HepG2 (cell line): ENCODE measurements at places on chromosomes 3 and 15. TPM values are rescaled to one million over a fixed set of nuclear protein-coding genes. Genes with fewer than 3 reads are reported as not detected.

The ZNF654 gene
- 4.1 and 5.3 TPM in 2 replicates for total RNA-seq

- H3K36me3 ChIP-seq, result no peaks in the 10 kb centered on the region
- no peak overlapping the region for H3K4me3 ChIP-seq
- no peak for DNase-seq
- no peak overlapping the region for H3K27ac ChIP-seq
- no peaks in the 10 kb centered on the region for H3K4me1 ChIP-seq
Observed at GRCh38 chr15:52695154-52695553, 16.0 kb upstream of the ATOSA start.

The TICRR gene
- 14.3 and 14.8 TPM in 2 replicates for total RNA-seq

DNA sequence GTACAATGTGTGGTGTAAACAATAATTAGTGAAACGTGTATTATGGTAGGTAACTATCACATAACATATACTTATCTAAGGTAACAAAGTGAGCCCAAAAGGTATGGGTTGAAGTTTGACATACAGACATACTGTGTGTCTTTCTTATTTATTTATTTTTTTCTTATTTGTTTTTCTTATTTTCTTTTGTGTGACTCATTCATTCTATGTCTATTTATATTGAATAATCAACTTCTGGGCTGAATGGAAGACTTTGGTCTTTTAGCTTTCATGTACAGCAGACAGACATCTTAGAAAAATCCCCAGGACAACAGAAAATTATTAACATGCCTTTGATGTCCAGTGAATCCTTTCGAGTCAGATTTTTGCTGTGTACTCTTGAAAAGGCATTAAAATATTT lies 200.3 kb upstream of the SLC2A2 start:
- H3K27ac ChIP-seq, result no peak overlapping the region
- peaks cover 28% of the 10 kb centered on the region for H3K4me1 ChIP-seq
- H3K4me3 ChIP-seq, result no peak overlapping the region
- peak; percentile 74 for DNase-seq

The OCA2 gene
- 0.02 TPM in 1 of 2 replicates, not detected in the other for total RNA-seq

GRCh38 chr3:15015456-15015855 lies 49.7 kb downstream of the MRPS25 start:
- no peaks in the 10 kb centered on the region for H3K4me1 ChIP-seq
- no peak for DNase-seq
- H3K4me3 ChIP-seq, result no peak overlapping the region
- no peaks in the 10 kb centered on the region for H3K27me3 ChIP-seq
- H3K27ac ChIP-seq, result no peak overlapping the region

DNA sequence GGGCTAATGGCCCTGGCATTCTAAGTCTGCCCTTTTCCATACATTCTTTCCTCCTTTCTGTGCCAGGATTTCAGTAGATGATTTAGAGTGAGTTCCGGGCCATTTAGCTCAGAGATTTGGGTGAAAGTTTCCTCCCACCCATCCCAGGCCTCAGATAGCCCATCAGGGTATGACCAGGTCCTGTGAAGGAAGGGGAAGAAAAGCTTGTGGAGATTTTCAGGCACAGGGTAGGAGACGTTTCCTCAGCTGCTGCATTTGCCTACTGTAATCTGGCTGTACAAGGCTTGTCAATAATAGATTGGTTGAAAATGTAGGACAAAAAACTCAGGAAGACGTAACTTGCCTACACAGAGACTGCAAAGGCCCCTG lies 63.2 kb upstream of the BCL6 start:
- peaks cover 1% of the 10 kb centered on the region; the same call in 1 of the 2 replicates for H3K27me3 ChIP-seq
- H3K27ac ChIP-seq, result peak overlapping the region; percentile 28
- H3K36me3 ChIP-seq, result no peaks in the 10 kb centered on the region
- H3K4me3 ChIP-seq, result peak overlapping the region; percentile 31; the same call in 1 of the 2 replicates

DNA sequence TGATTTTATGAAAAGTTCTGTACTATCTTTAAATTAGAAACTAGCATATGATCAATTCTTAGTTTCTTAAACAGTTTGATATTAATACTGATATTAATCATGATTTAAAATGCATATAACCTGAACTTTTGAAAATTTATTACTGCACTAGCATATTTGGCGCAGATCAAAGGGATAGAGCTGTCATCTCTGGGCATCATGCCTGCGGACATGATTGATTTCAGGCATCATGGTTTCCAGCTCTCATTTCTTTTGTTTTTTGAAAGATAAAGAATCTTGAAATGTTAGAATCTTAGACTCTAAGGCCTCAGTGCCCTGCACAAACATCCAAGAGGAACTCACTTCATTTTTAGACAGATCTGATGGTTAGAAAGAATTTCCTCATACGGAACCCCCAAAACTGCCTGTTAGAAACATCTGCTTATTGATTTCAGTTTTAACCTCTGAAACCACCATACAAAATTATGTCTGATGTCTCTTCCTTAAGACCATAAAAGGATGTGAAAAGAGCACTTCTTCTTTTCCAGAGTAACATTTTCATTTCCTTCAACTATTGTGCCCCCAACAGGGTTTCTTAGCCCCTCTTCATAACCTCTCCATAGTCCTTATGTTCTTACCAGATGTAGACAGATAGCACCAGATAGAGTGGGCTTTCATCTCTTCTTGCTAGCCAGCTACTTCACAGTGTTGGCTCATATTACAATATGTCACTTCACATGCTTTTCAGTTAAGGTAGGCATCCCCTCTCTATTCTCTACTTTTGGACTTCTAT lies 110.8 kb downstream of the BBX start:
- no peak overlapping the region for H3K27ac ChIP-seq
- DNase-seq, result no peak
- H3K36me3 ChIP-seq, result no peaks in the 10 kb centered on the region; the same call in 2 of the 3 replicates

The PODXL2 gene
- 13.5 and 25.1 TPM in 2 replicates for total RNA-seq

The DLL4 gene
- 0.13 and 0.20 TPM in 2 replicates for total RNA-seq

The TF gene
- total RNA-seq, result 4,983 and 10,074 TPM in 2 replicates

The CFAP92 gene
- 0.45 and 0.46 TPM in 2 replicates for total RNA-seq

DNA sequence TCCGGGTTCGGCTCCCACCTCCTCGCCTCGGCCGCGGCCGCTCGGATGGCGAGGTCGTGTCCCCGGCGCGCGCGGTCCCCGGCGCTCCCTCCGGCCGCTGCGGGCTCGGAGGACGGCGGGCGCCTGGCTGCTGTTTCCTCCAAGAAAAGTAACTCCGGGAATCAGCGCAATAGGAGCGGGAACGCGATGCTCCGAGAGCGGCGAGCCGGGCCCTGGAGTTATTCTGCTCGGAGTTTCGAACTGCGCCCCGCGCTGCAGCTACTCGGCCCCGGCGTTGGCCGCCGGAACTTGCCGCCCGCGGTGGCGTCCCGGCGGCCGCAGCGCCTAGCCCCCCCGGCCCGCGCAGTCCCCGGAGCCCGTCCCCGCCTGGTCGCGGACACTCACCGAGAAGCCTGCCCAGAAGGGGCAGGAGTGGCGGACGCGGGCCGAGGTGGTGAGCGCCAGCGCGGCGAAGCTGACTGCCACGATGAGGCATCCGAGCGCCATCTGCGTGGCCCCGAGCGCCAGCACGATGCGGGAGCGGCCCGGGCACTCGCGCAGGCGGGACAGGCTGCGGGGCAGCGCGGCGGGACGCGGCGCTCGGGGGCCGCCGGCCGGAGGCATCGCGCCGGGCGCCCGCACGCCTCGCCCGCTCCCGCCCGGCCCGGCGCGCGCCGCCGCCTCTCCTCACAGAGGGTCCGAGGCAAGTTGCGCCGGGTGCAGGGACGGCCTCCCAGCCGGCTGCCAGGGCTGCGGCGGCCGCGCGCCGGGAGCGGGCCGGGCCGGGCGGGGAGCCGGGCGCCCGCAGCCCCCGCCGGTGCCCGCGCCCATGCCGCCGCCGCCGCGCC lies 251.9 kb downstream of the TJP1 start:
- H3K27ac ChIP-seq, result no peak overlapping the region
- H3K4me1 ChIP-seq, result no peaks in the 10 kb centered on the region
- no peak for DNase-seq

DNA sequence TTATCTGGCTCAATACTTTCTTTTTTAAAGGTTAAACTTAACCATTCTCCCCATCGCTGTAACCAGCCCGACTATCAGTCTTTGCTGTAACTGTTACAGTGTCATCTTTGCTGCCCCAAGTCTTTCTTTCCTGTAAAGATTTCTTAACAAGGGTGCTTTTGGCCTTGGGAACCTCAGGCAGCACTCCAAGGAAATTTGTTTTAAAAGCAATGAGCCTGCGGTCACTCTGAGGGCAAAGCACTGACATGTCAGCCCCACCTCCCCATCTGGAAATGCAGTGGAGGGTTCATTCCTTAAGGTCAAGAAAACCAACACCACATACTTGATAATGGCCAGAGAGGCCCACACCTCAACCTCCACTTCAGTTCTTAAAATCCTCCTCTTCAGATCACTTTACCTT lies 3.2 kb downstream of the TRANK1 start:
- H3K36me3 ChIP-seq, result no peaks in the 10 kb centered on the region
- H3K27me3 ChIP-seq, result no peaks in the 10 kb centered on the region
- DNase-seq, result no peak
- no peak overlapping the region for H3K27ac ChIP-seq
- peaks cover 12% of the 10 kb centered on the region for H3K4me1 ChIP-seq

DNA sequence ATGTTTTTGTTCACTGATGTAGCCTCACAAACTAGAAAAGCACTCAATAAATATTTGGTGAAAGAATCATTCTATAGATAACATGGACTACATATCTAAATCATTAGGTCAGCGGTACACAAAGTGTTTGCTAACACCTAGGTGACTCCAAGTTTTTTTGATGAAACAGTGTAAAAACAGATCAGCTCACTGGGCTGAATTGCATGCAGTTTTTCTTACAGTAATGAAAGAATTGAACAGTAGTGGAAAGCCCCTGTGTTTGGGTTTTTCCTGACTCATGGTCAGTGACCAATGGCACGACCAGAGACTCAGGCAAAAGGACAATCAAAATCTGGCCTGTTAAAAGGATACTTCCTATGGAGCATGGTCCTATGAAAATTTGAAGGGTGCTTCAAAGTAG lies 384.3 kb upstream of the EPHA6 start:
- no peaks in the 10 kb centered on the region for H3K36me3 ChIP-seq
- H3K4me1 ChIP-seq, result no peaks in the 10 kb centered on the region
- no peak for DNase-seq
- H3K27ac ChIP-seq, result no peak overlapping the region

The C3orf49 gene
- total RNA-seq, result not detected in 2 replicates

DNA sequence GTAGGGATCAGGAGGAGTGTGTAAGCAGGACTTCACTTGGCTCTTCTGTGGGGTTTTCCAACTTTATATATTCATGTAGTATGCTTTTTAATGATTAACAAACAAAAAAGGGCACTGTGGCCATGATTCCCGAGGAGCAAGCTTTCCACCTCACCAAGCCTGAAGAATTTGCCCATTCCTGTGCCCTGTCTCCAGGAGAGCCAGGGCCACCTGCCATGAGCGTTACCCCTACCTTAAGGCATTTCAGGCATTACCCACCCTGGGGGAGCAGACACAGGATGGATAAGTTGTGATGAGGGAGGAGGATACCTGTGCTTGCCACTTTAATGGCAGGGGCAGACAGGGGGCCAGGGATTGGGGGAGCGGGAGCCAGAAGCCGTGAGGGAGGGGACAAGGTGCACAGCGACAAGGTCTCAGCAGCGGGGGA lies 3.0 kb downstream of the TRPM1 start:
- DNase-seq, result no peak
- H3K4me3 ChIP-seq, result no peak overlapping the region
- peaks cover 17% of the 10 kb centered on the region; the same call in 2 of the 3 replicates for H3K27me3 ChIP-seq
- H3K27ac ChIP-seq, result no peak overlapping the region
- no peaks in the 10 kb centered on the region for H3K36me3 ChIP-seq

The RARB gene
- total RNA-seq, result not detected in 2 replicates

- no peak overlapping the region for H3K4me3 ChIP-seq
- no peak for DNase-seq
- no peak overlapping the region for H3K27ac ChIP-seq
- peaks cover 26% of the 10 kb centered on the region for H3K4me1 ChIP-seq
- H3K36me3 ChIP-seq, result no peaks in the 10 kb centered on the region
Observed at GRCh38 chr3:141860086-141860669, 16.3 kb upstream of the ATP1B3 start.

GRCh38 chr3:48945891-48946549 lies 27.4 kb downstream of the ARIH2 start:
- no peak overlapping the region for H3K4me3 ChIP-seq
- peak overlapping the region; percentile 17 for H3K27ac ChIP-seq
- peaks cover 3% of the 10 kb centered on the region for H3K36me3 ChIP-seq
- peaks cover 19% of the 10 kb centered on the region for H3K4me1 ChIP-seq
- H3K27me3 ChIP-seq, result no peaks in the 10 kb centered on the region
- no peak for DNase-seq

The OXTR gene
- 0.88 and 0.95 TPM in 2 replicates for total RNA-seq

The DNAJB11 gene
- 62.5 and 132 TPM in 2 replicates for total RNA-seq

GRCh38 chr3:3189961-3190360 lies 10.5 kb upstream of the CRBN start:
- H3K27me3 ChIP-seq, result no peaks in the 10 kb centered on the region
- H3K4me1 ChIP-seq, result no peaks in the 10 kb centered on the region
- H3K27ac ChIP-seq, result no peak overlapping the region
- no peak overlapping the region for H3K4me3 ChIP-seq
- H3K36me3 ChIP-seq, result no peaks in the 10 kb centered on the region

The SLC28A2 gene
- 0.08 and 0.11 TPM in 2 replicates for total RNA-seq

- no peaks in the 10 kb centered on the region for H3K27me3 ChIP-seq
- H3K27ac ChIP-seq, result peak overlapping the region; percentile 67
- peaks cover 53% of the 10 kb centered on the region for H3K4me1 ChIP-seq
Observed at GRCh38 chr3:156727519-156728205, 53.3 kb downstream of the TIPARP start.

The GOLGA8S gene
- 0.02 TPM in 1 of 2 replicates, not detected in the other for total RNA-seq

- no peaks in the 10 kb centered on the region for H3K4me1 ChIP-seq
- H3K36me3 ChIP-seq, result no peaks in the 10 kb centered on the region
- DNase-seq, result no peak
- H3K4me3 ChIP-seq, result no peak overlapping the region
Observed at GRCh38 chr15:71015342-71015741, 99.9 kb upstream of the THSD4 start.

DNA sequence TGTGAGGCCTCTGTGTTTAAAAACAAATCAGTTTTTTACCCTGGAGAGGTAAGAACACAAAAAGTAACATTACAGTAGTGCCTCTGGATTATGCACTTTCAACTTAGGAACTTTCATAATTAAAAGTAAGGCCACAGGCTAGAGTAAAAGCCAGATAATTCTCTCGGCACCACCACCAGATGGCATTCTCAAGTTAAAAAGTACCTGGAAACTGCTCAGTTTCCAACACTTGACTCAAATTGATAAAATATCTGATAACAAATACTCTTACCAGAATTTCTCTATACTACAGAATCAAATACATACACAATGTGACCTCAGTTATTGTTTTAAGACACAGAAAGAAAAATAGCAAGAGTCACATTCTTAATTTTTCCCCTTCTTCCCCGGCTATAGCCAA lies 19.9 kb downstream of the SPICE1 start:
- no peak overlapping the region for H3K4me3 ChIP-seq
- H3K36me3 ChIP-seq, result peaks cover 1% of the 10 kb centered on the region; the same call in 1 of the 2 replicates
- H3K27me3 ChIP-seq, result no peaks in the 10 kb centered on the region
- no peaks in the 10 kb centered on the region for H3K4me1 ChIP-seq

The CADPS gene
- not detected in 2 replicates for total RNA-seq
